GM12892 (cell line): ENCODE measurements at places on chromosomes 4 and X.

GRCh38 chr4:6227412-6228157 lies 27.2 kb upstream of the JAKMIP1 start:
- DNase-seq, result no peak

DNA sequence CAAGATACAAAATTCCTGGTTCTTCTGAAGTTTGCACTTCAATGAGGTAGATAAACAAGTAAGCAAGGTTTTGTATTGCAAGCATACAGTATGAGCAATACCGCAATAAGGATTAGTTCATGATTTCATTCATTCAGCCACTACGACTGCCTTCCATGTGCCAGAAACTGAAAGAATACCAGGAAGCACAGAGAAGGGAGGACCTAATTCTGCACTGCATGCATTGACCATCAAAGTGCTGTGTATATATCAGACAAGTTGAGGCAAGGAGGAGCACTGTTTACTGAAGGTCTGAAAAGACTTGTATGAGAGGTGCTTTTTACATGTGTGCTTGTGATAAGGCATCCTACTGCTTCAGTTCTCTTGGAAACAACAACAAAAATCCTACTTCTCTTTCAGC lies 40.9 kb upstream of the GPM6B start:
- no peak for DNase-seq

DNA sequence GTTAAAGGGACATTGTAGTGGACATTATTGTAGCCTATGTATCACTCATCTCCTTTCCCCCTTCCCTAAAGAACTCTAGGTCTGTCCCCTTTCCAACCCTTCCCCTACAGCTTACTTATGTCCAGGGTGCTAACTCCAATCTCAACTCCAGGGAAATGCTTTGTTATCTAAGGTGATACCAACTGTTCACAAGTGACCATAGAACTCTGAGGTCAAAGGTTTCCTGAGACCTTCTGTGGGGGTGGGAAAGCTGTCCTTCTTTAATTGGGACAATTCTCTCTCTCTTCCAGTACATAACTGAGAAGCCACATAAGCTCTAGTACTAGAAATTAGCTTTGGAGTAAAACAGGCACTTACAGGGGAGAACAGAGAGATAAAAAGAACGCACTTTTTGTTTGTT lies 212.4 kb downstream of the NR3C2 start:
- DNase-seq, result no peak

GRCh38 chr4:140096921-140097320 lies 57.1 kb downstream of the MAML3 start:
- DNase-seq, result no peak

- DNase-seq, result no peak
Measured at GRCh38 chr4:136651932-136652331, 880.4 kb downstream of the PCDH18 start.

DNA sequence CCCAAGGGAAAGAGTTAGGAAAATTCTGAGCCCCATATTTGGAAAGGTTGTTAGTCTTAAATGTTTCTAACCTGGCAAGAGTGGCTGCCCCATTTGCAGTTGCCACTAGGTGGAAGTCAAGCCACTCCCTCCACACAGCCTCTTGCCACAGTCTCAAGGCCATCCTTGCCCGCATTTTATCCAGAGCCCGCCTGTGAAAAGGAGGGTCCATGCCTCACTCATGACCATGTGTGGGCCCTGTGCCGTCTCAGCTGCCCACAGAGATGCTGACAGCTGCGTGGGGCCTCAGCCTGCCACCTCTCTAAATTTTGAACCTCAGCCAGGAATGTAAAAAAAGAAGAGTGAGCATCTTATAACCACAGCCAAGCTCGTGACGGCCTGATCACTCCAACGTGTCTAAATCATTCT lies 201.5 kb upstream of the FAM241A start:
- DNase-seq, result peak; percentile 5

- no peak for DNase-seq
Measured at GRCh38 chr4:80154545-80154933, 42.8 kb upstream of the PRDM8 start.
